ENCODE measurements at places on chromosomes 13 and 19.
A peak's percentile ranks its signal among the peaks of the same experiment; 100 is the strongest.

DNA sequence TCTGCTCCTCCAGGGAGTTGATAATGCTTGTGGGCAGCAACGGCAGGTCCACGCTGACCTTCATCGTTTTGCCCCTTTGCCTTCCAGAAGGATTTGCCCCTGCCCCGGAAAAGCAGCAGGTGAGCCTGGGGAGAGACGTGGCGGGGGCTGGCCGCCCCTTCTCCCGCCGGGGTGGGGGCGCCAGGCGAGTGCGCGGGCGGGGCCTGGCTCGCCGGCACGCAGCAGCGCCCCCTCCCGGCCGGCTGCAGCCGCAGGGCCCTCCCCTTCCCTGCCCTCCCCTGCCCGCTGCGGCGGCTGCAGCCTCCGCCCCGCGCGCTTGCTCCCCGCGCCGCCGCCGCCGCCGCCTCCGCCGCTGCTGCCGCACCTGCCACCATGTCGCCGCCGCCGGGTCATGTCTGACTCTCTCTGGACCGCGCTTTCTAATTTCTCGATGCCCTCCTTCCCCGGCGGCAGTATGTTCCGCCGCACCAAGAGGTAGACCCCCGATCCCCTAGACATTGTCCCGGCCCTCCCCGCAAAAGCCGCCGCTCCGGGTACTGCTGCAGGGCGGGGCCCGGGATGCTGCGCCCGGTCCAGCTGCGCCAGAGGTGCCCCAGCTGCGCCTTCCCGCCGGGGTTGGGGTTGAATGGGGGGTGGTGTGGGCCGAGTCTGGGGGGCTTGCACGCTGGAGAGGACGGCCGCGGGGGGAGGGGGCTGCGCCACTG is at the start of gene MAST1:
Gene MAST1, plus strand, starts transcription at position 334 of the 704 bp plus-strand sequence. Its CDS starts 58 bp downstream, at position 392.
- peak; percentile 43 for DNase-seq

DNA sequence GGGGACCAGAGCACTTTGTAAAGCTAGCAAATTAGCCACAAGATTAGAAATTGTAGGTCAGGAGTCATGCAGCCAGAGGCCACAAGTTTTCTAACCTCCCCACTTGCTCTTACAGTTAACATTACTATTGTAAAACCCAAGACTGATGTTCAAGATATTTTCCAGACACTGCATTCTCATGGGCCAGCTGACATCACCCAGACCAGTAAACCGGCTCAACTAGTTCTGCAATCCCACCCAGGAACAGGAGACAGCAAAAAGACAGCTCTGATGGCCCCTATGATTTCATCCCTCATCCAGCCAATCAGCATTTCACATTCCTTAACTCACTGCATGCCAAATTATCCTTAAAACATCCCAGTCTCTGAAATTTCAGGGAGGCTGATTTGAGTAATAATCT is 178.5 kb downstream of the PRR20E start:
- no peak for DNase-seq

- no peak for DNase-seq
Observed at GRCh38 chr19:48036765-48037164, 7.1 kb downstream of the CABP5 start.

DNA sequence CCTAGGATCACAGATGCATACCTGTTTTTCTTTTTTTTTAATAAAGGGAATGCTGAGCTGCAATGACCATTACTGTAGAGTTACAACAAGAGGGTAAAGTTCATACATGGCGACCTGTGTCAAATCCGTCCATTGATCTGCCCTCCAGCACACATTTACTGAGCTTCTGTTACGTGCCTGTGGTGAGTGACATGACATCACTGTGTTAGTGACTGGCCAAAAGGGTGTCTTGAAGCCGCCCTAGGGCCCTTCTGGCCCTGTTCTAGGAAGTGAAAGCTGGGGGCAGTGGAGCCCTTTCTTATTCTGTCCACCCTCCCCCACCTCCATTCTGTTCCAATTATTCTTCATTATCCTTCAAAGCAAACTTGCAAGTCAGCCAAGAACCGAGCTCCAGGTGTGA is 66.3 kb downstream of the ZIC5 start:
- no peak for DNase-seq

DNA sequence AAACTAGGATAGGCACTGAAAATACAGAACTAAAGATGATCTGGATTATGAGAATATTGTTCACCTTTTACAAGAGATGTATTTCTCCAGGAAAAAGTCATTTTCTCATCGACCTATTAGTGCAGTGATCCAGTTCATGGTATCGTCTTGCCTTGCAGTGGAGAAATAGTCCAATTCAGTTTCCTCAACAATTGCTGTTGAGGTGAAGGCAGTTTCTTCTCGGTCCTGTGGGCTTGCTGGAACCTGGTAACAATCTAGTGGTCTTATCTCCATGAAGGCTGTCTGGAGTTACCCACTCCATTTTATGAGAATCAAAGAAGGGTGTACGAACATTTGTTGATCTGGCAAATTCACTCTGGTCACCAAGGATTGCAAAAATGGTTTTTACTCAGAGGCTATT is 266.8 kb downstream of the LHFPL6 start:
- no peak for DNase-seq

- no peak for DNase-seq
Observed at GRCh38 chr13:72104656-72105180, 237.7 kb upstream of the DACH1 start.

DNA sequence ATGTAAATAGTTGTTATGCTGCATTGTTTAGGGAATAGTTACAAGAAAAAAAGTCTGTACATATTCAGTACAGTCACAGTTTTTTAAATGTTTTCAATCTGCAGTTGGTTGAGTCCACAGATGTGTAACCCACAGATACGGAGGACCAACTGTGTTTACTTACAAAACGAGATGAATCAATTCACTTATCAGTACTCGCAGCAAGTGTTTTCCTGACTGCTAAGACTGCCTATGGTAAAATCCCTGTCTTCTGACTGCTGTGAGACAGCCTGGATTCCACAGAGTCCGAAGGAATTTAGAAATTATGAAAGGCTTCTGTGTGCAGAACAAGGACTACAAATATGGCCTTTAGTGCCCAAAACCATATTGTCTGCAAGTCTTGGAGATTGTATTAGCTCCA is 45.7 kb upstream of the C1QTNF9 start:
- DNase-seq, result no peak

- DNase-seq, result peak; percentile 44
Observed at GRCh38 chr13:27476943-27477703, 26.8 kb upstream of the MTIF3 start.

DNA sequence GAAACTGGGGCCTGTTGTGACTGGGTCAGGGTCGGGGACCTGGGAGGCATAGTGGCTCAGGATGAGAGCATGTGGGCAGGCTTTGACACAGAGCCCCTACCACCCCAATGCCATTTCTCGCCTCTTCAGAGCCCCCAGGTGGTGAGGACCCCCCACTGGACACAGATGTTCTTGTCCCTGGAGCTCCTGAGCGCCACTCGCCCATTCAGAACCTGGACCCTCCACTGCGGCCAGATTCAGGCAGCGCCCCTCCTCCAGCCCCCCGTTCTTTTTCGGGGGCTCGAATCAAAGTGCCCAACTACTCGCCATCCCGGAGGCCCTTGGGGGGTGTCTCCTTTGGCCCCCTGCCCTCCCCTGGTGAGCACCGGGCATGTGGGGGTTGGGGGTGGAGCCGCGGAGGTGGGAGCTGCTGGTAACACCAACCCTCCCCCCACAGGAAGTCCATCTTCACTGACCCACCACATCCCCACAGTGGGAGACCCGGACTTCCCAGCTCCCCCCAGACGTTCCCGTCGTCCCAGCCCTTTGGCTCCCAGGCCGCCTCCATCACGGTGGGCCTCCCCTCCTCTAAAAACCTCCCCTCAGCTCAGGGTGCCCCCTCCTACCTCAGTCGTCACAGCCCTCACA is 10.4 kb downstream of the IGFLR1 start:
- DNase-seq, result no peak

- no peak for DNase-seq
Observed at GRCh38 chr19:4208385-4209094, 20.8 kb upstream of the EBI3 start.

DNA sequence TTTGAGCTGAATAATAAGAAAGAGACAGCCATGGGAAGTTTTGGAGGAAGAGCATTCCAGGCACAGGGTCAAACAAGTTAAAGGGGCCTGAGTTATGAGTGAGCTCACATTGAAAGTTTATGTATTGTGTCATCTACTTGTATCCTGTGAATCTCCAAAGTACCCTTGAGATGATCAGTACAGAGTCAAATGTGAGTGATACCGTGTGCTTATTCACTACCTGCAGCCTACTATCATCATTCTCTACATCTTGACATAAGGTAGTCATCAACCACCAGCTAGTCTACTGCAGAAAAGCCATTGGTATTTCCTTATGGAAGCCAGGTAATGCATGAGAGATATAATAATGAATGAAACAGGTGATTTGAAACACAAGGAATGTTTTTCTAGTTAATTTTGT is 3.0 kb upstream of the KCTD12 start:
- no peak for DNase-seq

DNA sequence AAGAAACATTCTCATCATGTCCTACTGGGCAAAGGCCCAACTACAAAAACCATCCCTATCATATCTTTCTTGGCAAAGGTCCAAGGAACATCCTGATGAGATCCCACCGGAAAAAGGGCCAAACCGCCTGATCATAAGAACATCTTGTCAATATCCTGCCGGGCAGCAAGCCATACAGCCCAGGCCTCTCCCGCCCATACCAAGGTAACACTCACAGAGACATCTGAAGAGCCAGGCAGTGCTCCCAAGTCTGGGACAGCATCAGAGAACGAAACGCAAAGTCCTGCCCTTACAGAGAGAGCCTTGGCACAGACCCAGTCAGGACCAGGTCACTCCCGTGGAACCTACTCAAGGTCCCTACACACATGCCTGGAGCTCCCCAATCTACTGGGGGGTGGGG is 18.5 kb upstream of the ZNF331 start:
- no peak for DNase-seq

- no peak for DNase-seq
Observed at GRCh38 chr13:94154367-94154766, 325.1 kb downstream of the DCT start.

GRCh38 chr13:87712012-87712411 is 40.8 kb downstream of the SLITRK5 start:
- DNase-seq, result no peak

- DNase-seq, result no peak
Observed at GRCh38 chr13:107574517-107575210, 640.7 kb downstream of the LIG4 start.

DNA sequence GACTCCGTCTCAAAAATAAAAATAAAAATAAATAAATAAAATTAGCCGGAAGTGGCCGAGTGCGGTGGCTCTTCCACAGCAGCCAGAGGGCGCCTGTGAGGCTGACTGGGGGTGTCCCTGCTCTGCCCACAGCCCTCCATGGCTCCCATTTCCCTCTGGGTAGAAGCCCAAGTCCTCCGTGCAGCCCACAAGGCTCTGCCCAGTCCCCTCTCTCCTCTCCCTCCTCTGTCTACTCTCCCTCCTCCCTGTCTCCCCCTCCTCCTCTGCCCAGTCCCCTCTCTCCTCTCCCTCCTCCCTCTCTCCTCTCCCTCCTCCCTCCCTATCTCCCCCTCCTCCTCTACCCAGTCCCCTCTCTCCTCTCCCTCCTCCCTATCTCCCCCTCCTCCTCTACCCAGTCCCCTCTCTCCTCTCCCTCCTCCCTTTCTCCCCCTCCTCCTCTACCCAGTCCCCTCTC is 20.4 kb downstream of the MISP start:
- DNase-seq, result no peak

DNA sequence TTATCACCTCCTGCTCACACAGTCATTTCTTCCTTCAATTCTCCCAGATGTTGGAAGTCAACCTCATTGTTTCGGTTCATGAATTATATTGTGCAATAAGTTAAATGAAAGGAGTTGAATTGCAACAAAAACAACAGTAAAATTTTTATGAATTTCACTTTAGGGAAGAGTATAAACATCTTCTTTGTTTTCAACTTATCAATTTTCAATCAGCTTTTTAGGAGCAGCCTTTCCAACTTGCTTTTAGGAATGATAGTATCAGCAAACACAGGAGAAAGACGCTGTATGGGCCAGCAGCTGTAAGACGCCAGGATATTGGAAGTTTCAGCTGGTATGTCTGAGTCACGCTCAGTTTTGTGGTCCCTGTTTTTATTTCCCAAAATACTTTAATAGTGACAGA is 132.5 kb upstream of the ARGLU1 start:
- no peak for DNase-seq
